Right renal pelvis (tissue), 4 donors: ENCODE measurements at places on chromosomes 2 and 18. TPM values are rescaled to one million over a fixed set of nuclear protein-coding genes. Genes with fewer than 3 reads are reported as not detected.

The TBR1 gene
- polyA plus RNA-seq = 0.04 TPM

The TNS1 gene
- polyA plus RNA-seq = 60.4 TPM

The ONECUT2 gene
- 0.08 TPM for polyA plus RNA-seq

The PMAIP1 gene
- polyA plus RNA-seq = 4.4 TPM

The SERPINB5 gene
- polyA plus RNA-seq = not detected

The IL36G gene
- 0.05 TPM for polyA plus RNA-seq

The SANBR gene
- polyA plus RNA-seq = 13.2 TPM

- DNase-seq = no peak
Observed at GRCh38 chr18:53603276-53603675, 621.2 kb downstream of the MBD2 start.

DNA sequence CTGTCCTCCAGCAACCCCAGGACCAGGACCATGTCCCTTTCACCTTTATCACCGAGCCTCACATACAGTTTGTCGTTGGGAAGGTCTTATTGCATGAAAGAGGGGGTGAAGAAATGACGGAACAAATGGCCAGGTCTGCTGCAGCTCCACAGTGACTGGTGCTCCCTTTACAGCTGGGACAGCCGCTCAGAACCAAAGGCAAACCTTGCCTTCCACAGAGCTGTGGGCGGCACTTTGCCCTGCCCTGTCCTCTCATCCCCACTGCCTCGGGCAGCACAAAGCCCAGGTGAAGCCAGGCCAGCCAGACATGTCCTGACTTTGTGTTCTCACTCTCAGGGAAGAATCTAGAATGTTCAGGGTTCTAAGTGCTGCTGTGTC lies 961 bp downstream of the GPR55 start:
- no peak for DNase-seq

DNA sequence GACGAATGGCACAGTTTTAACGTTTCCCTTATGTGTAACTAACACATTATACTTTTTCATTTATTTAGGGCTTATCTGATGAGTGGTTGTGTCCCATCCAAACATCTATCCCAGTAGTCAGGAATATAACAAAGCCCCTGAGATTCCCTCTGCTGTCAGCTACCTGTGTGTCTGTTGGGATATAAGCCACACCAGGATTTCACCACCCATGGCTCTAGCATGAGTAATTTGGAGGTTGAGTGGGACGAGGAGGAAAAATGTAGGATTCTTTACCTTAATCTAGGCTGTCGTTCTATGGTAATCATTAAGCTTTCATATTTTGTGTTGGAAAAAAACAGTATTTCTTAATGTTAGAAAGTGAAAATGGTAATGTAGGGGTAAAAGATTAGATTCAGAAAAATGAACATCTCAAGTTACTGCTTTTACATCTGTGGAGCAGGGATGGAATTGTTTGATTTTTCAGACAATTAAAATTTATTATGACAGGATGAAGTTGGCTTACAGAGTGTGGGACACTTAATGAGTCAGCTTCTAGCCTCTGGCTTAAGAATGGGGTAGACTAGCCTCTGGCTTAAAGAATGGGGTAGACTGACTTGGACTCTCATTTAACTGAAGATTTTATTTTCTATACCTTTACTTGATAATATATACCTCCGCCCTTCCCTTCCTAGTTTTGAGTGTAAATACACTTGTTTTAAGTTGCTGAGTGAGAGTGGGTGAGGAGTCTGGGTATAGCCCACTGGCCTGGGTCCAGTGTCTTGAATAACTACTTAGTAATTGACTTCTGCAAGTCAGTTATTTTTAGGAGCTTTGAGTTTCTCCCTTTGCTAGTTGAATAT lies 88.5 kb upstream of the RANBP2 start:
- no peak for DNase-seq

GRCh38 chr2:228700638-228701037 lies 519.2 kb upstream of the SPHKAP start:
- no peak for DNase-seq

DNA sequence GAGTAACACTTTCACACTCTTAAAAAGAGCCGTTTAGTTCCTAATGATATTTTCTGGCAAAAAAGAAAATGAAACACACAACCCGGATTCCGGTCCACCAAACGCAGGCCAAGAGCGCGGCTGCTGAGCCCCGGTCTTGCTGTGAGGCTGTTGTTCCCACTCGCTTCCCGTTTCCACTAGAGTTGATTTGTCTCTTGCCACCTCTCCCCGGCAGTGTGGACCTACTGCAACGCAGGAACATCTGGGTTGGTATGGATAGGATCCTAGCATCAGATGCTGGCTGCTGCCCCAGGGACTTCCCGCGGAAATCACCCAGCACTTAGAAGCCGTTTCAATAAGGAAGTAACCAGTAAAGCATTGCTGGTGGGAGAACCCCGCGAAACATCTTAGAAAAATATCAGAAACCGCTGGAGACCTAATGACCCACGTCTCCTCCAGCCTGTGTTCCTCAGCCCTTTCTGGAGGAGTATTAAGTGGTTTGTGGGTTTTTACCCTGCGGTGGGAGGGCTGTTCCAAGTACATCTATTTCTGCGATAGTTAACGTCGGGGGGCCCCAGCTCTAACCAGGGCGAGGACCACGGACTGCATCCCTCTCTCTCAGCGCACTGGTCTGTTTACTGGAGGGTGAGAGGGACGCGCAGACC lies 939 bp downstream of the DOCK10 start:
- DNase-seq = no peak

DNA sequence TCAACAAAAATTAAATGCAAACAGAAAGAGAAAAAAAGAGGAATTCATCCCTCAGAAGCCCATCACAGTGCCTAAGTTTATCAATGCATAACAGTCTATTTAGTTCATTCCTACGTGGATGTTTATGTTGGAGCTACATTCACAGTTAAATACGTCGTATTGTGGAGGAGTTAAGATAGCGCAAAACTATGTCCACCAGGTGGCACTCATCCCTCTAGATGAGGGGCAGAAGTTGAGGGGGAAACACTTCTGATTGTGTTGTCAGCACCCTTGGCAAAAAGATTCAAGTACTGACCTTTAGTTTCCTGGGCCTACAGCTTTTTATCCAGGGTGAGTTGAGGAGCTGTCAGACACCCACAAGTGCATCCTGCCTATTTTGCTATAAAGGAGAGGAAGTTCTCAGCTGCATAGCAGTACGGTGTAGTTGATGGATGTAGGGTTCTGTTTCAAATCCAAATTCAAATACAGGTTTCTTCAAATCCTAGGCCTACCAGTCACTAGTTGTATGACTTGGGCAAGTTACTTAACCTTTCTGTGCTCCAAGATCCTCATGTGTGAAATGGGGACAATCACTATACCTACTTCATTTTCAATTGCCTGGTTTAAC lies 26.8 kb upstream of the MYO1B start:
- peak; percentile 48 for DNase-seq

- no peak for DNase-seq
Observed at GRCh38 chr2:26384597-26384996, 17.1 kb upstream of the DRC1 start.
